ENCODE measurements at places on chromosomes 7 and 10. TPM values are rescaled to one million over a fixed set of nuclear protein-coding genes. Genes with fewer than 3 reads are reported as not detected.
A peak's percentile ranks its signal among the peaks of the same experiment; 100 is the strongest.

- no peak for DNase-seq
These were observed 95.5 kb downstream of the INPP5A start for GRCh38 chr10:132632851-132633684.

ETV1 gene
- 71.6 TPM for polyA plus RNA-seq

CCL24 gene
- 0.42 TPM for polyA plus RNA-seq

ZPBP gene
- 0.19 TPM for polyA plus RNA-seq

GRCh38 chr10:132586739-132587138 is 49.2 kb downstream of the INPP5A start:
- DNase-seq = no peak

GRCh38 chr7:93092757-93093370 is 24.9 kb downstream of the SAMD9 start:
- no peak for DNase-seq

GRCh38 chr7:78751253-78751652 is 702.2 kb downstream of the MAGI2 start:
- DNase-seq = no peak

CALHM2 gene
- 13.6 TPM for polyA plus RNA-seq

- peak; percentile 24 for DNase-seq
These were observed 155.5 kb downstream of the SPAG6 start for GRCh38 chr10:22500656-22501340.

DNA sequence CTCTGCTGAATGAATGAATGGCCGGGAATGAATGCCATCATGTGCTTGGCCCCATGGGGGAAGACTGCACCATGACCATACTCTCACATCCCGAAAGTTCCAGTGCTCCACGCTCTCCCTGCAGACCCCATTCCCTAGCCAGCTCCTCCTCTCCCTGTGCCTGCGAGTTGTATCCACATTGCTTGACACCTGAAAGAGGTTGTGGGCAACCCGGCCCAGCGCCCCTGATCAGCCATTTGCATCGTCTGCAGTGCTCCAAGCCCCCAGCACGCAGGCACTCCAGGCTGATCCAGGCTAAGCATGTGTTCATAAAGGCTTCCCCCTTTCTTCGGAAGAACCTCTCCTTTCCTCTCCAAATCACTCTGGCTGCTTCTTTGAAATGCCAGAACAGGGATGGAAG is 354.4 kb upstream of the MKI67 start:
- no peak for DNase-seq

METTL27 gene
- 7.0 TPM for polyA plus RNA-seq

DNA sequence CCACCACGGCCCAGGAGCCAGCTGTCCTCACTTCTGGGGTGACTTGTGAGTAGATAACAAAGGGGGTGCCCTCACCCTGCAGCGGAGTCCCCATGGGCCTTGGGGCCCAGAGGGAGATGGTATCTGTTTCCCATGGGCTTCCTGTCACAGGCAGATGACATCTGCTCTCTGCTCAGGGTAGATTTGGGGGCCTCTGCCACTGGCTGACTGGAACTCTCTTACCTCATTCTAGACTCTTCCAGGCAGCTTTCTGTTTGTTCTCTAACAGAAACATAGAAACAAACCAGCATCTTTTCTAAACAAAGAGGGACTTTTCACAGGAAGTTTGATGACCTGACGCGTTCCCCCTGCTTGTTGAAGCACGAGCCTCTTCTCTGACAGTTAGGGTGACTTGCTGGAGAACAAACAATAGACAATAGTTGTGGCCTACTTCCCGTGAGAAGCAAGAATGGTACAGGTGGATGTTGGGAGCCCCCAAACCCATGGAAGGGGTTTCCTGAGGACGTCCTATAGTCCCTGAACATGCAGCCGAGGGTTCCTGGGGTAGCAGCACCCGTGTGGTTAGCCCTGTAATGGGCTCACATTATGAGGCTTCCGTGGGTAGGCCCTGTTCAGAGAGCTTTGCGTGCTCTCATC is 61.6 kb downstream of the GRK5 start:
- no peak for DNase-seq

ZNF25 gene
- polyA plus RNA-seq = 11.0 TPM

DNA sequence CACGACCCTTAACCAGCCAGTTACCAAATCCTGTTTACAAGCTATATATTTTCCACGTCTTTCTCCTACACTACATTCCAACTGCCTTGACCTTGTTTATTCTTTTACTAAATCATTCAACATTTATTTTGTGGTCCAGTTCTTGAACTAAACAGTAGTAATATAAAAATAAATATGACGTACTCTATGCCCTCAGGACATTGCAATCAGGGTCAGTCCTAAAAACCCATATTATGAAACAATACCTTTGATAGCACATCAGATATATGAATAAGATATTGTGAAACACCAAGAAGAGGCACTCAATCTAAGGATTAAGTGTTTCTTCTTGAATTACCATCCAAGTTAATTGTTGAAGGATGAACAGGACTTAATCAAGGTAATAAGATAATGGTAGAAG is 52.5 kb upstream of the WNT16 start:
- DNase-seq = no peak

DNA sequence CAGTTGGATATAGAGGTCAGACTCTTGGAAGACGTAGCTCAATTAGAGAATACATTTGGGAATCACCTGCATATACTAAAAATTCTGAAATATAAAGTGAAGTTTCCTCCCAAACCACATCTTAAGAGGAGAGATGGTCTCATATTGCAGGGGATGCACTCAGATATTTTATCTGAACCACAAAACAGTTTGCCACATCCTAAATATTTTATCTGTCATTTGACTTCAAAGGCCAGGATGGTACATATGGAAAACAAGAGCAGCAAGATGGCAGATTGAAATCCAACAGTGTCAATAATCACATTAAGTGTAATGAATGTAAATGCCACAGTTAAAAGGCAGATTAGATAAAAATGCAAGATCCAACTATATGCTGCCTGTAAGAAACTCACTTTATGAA is 97.1 kb downstream of the GALNT11 start:
- no peak for DNase-seq

DNA sequence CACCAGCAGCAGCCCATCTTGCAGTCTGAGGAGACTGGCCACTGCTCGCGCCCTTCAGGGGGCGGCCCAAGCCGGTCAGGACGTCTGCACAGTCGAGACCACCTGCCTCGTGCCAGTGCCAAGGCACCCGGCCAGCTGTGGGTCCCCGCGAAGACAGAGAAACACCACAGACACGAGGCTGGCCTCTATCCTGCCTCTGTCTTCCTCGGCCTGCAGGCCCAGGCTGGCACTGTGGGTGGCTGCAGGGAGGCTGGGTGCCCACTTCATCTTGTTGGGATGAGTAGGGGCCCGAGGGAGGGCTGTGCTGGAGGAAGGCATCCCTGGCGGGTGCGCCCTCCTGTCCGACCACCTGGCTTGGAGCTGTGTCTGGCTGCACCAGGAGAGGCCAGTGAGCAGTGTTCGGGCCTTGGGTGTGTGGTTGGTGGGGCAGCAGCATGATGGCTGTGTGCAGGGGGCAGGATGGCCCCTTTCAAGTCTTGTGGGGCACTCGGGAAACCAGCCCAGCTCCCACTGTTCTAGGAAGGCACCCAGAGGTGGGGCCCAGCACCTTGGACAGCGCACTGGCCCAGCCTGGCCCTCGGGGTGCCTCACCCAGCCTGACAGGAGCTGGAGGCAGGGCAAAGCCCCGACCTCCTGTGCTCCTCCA is 7.3 kb downstream of the DPYSL4 start:
- DNase-seq = no peak

DNA sequence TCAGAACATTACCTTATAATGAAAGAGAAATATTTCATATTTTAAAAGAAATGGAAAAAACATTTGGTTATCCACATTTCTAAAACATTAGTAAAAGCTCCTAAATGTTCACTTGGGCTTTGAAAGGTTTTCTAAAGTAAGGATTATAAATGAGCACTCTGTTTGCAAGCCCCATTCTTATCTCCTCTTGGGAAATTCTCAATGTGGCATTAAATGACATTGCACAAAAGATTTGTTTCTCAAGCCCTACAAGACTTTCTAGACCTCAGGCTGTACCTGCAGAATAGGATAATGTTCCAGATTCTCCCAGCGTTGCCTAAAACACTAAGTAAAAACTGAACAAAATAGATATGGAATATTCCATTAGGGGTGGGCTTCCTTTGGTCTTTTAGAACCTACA is 658.0 kb upstream of the FOXK1 start:
- DNase-seq = no peak

FAM241B gene
- polyA plus RNA-seq = 7.0 TPM

GRCh38 chr7:94297397-94297838 is 97.3 kb upstream of the COL1A2 start:
- no peak for DNase-seq

DNA sequence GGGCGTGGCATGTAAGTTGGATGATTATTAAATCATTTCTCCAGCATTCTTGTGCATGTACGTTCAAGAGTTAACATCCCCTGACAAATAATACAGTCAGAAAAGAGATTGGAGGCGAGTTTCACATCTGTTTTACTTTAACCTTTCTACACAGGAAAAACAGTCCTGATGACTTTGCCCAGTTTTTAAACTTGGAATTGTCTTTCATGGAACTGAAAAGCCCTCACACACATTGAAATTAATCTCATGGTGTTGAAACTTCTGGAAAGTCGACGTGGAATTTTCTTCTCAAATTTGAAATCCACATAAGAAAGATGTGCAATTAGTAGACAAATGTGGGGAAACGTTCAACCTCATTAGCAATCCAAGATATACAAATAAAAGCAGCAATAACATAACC is 31.2 kb upstream of the ZNF438 start:
- no peak for DNase-seq

HECW1 gene
- 2.4 TPM for polyA plus RNA-seq

DNA sequence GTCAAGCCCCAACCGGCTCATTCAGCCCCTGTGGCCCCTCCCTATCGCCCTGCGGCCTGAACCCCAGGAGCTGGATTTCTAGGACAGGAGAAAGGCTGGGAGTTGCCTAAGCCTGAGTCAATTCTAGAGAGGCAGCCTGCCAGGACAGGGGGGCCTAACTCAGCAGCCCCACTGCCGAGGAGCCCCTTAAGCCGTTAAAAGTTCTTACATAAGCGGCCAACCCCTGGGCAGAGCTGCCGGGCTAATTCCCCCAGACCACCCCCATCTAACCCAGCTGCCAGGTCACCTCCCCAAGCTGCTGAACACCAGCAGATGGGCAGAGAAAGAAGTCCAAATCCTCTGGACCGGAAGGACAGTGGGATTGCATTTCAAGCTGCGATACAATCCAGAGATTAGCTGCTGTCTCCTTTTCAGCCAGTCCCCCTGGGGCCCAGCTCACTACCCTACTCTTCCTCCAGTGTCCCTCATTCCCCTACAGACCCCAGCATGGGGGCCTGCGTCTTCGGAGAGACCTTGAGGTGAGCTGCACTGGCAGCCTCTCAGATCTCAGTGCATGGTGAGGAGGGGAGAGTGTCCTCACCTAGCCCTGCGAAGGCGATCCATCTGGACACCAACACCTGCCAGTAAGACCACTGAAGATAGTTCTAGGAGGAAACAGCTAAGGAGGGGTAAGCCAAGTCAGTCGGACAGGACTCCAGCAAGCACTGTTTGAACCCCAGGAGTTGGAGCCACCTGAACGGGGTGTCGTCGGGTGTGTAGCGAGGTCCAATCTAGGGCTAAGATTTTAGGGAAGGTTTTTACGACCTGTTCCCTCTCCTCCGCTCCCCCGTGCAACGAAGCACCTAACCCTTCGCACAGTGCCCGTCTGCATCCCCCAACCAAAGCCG is 830 bp downstream of the IMPDH1 start:
- no peak for DNase-seq

- no peak for DNase-seq
These were observed 307.8 kb downstream of the GPAM start for GRCh38 chr10:111875725-111876124.

RBP4 gene
- polyA plus RNA-seq = 1.6 TPM

GRCh38 chr10:79417731-79418130 is 27.7 kb downstream of the ZCCHC24 start:
- DNase-seq = no peak

- DNase-seq = no peak
These were observed 49.8 kb upstream of the AGK start for GRCh38 chr7:141501451-141501850.

ZNF485 gene
- polyA plus RNA-seq = 5.9 TPM

GRCh38 chr7:131648491-131648890 is 92.1 kb upstream of the PODXL start:
- DNase-seq = no peak

DNA sequence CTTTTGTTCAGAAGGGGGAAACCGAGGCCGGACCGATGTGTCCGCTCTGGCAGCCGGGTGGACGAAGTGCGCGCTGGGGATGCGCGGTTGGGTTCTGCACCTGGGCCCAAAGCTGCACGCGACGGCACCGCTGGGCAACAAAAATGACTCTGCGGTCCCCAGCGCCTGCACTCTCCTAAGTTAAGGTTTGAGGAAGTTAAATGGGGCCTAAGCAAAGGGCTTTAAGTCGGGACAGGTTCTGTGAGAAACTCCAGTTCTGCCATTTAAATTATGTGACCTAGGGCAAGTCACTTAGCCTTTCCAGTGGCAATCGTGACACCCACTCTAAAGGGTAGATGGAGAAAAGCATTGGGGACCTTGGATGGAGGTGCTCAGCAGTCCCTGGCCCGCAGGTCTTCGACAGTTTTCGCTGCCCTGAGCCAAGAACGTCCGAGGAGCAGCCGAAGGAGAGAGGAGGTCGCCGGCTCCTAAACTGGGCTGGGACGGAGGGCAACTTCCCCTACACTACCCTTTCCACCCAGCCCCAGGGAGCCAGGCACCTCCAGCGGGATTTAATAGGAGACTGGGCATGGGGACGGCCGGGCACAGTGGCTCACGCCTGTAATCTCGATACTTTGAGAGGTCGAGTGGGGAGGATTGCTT is 534 bp upstream of the ACBD5 start:
- DNase-seq = peak; percentile 25

DNA sequence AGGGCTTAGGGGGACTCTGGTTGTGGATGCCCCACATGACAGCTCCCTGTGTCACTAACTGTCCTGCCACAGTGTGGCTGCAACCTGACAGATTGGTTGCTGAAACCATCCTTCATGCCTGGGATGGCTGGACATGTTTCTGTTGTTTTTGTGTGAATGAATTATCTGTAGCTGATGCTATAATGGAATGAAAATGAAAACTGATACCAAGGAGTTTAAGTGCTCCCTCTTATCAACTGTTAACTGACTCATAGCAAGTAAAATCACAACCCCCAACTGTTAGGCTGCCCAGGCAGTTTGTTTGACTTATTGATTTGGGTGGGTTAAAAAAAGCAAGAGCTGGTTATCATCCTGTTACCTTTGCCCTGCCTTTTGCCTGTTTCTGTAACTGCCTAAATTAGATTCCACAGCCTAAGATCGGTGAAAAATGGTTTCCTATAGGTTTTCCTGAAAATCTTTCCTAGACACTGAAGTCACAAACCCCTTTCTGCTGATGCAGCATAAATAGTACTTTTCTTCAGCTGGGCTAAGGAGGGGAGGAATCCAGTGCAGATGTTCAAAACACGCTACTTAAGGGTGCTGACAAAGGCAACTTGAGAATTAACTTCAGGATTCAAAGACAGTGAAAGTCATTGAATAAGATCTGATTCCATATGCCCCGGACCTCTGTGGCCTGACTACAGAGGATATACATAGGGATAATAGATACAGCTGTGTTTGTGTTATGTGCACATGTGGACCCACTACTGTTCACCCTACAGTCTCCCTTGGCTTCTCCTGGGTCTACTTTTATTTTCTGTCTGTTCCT is 5.7 kb downstream of the FRAT2 start:
- no peak for DNase-seq

All from right lung (tissue), 10 donors.